Pancreas (tissue), 10 donors: ENCODE measurements at places on chromosomes 16 and 17. TPM values are rescaled to one million over a fixed set of nuclear protein-coding genes. Genes with fewer than 3 reads are reported as not detected.

DNA sequence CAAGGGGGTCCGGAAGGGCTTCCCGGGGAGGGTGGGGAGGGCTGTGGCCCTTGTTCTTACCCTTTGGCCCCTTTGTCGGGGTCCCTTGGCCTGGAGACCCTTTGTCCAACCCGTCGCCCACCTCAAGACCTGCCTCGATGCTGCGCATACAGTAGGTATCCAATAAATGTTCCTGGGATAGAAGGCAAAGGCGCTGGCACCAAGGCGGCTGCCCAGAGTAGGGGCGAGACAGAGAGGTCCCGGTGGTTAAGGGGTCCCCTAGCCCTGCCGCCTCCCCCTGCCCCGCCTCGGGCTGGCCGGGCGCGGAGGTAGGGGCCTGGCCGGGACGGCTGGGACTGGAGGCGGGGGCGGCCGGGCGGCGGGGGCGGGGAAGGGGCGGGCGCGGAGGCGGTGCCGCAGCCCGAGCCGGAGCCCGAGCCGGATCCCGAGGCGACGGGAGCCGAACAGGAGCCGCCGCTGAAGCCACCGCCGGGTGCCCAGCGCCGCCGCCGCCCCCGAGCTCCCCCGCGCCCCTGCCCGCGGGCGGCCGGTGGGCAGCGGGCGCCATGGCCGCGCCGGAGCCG lies at the start of gene NHERF2:
Gene NHERF2, plus strand, starts transcription at position 442 of the 563 bp plus-strand sequence. Its CDS starts 104 bp downstream, at position 546.
- peak; percentile 82 for DNase-seq

- DNase-seq, result no peak
Measured at GRCh38 chr17:68301438-68301959, 10.2 kb downstream of the ARSG start.

DNA sequence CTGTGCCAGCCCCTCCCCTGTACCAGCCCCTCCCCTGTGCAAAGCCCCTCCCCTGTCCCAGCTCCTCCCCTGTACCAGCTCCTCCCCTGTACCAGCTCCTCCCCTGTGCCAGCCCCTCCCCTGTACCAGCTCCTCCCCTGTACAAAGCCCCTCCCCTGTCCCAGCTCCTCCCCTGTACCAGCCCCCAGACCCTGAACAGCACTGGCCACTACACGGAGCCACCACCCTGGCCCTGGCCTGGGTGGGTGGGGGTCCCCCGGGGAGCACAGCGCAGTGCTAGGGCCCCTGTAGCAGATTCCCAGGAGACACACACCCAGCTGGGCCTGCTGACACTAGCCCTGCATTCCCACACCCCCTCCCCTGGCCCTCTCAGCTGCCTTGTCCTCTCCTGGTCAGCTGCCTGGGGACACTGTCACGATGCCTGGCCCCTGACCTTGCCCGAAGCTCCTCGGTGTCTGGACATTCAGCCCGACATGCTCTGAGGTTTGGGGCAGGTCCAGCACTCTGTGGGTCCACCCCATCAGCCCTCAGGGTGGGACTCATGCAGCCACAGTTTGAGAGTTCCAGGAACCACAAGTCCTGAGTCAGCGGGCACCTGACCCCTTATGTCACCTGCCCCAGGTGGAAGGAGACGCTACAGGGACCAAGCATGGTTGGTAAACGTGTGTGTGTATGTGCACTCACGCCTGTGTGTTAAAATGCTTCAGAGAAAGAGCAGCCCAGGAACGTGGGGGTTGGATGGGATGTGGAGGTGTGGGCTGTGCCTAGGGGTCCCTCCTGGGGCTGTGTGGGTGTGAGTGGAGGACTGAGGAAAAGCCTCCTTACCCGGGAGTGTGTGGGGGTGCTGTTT lies 114.2 kb downstream of the METRNL start:
- peak; percentile 48 for DNase-seq

DNA sequence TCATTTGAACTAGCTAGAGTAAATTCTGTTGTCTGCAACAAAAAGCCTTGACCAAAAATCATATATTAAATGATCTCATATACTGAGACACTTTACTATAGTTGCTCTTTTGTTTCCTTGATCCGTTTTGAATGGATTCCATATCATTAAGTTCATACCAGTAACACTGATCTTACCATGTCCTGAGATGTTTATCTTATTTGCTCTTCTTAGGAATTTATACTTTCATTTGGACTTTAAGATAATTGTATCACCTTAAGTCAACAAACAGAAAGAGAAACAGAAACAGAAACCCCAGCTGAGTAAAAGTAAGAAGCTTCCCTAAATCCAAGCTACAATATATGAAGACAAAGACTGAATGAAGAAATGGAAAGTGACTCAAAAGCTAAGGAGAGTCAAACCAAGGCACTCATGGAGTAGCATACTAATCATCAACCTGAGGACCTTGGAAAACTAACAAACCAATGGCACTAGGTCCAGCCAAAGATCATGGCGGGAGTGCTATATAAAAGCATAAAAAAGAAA lies 106.5 kb upstream of the COX10 start:
- no peak for DNase-seq

Gene COL1A1
- 10.4 TPM for polyA plus RNA-seq

DNA sequence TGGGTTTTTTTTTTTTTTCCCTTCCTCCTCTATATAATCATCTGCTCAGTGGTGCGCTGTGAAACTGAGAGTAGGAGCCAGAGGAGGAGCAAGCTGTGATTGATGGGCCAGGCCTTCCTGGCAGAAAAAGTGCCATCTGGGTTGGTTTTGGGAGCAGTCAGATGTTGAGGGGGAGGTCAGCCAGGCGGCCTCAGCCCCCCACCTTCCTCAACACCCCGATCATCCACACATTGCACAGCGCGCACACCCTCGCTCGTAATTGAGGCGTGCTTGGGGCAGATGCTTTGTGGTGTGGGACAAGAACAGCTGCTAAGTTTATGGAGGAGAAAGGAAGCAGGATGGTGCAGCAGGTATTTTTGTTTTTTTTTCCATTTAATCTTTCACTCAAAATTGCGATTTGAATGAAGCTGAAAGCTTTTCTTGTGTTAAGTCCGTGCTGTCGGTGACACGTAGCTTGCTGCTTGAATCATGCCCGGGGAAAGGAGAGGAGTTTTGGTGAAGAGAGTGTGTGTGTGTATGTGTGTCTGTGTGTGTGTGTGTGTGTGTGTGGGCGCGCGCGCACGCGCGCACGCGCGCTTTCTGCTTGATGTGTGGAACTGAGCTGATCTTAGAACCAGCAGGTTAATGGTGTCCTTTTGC lies 177.4 kb downstream of the RBFOX1 start:
- DNase-seq, result no peak

DNA sequence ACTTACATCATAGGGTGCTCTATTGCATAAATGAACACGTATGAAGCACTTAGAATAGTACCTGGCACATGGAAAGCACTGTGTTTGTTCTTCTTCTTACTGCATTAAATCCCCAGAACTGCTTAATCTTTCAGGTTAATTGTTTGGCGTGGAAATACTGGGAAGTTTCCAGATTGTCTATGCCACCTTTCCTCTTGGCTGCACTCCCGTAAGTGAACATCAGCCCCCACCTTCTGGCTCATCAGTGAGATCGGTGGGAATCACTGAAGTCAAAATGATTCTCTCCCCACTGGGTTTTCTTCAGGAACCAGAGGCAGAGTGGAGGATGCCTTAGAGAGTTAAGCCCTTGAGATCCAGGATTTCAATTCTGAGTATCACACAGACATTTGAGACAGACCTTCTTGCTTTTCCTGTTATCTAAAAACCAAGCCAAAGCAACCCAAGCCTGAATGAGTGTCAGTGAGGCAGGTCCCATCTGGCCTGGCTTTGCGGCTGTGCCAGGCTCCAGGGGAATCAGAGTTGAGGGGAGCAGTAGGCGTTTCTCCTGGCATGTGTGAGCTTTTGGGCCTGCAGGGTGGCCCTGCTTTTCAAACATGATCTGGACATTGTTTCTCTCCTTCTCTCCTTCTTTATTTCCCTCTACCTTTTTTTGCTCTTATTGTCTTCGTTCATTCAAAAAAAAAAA lies 59.1 kb downstream of the OTOA start:
- DNase-seq, result no peak

DNA sequence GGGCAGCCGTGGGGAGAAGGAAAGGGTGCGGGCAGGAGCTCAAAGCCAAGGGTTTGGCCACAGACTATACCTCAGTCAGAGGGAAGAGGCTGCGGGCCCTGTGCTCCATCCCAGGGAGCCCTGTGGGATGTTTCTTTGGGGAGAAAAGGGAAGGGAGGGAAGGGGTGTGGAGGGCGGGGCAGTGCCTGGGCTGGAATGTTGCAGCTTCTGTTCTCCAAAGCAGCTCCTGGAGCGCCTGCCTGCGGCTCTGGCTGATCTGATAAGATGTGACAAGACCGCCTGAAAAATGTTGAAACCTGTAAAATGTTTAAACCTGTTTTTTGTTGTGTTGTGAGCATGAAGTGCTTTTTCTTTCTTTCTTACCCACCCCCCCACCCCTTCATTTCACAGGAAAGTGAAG lies 32.8 kb downstream of the WNT3 start:
- no peak for DNase-seq

- no peak for DNase-seq
Measured at GRCh38 chr17:58626905-58627304, 64.9 kb downstream of the TEX14 start.
